ENCODE measurements at places on chromosomes 5 and 9.

- no peak for DNase-seq
Measured at GRCh38 chr9:35646153-35646532, 4.6 kb downstream of the SIT1 start.

- DNase-seq, result peak; percentile 78
Measured at GRCh38 chr9:81499021-81499454, 190.3 kb downstream of the TLE1 start.

DNA sequence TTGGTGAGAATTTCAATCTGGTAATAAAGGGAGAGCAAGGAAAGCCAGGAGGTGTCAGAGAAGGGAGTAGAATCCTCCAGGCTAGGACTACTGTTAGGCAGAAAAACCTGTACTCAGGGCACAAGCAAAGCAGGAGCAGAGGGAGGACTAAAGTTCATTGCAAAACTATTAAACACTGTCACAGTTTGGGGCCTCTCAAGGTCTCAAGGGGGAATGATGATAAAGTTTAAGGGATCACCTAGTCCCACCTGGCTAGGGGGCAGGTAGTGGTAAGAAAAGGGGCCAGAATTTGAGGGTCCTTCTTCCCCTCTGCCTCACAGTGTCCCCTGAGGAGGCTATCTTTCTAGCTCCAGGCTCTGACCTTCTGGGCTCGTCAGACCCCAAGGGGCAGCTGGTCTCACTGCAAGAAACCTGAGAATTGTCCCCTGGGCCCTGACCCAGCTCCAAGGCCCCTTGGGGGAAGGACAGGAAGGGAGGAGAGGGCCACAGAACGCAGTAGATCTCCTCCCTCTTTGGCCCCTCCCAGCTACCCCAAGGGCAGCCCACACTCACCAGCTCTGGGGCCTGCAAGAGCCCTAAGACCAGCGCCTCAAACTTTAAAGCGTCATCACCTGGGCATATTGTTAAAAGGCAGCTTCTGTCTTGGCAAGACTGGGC is 974 bp downstream of the CCDC69 start:
- no peak for DNase-seq

- no peak for DNase-seq
Measured at GRCh38 chr5:135724617-135725016, 109.8 kb upstream of the SLC25A48 start.

GRCh38 chr9:37414503-37414943 is 8.0 kb upstream of the GRHPR start:
- DNase-seq, result no peak

- DNase-seq, result no peak
Measured at GRCh38 chr9:136370687-136371532, 2.6 kb downstream of the CARD9 start.

GRCh38 chr9:68844631-68845612 is 139.9 kb downstream of the PIP5K1B start:
- DNase-seq, result peak; percentile 33

DNA sequence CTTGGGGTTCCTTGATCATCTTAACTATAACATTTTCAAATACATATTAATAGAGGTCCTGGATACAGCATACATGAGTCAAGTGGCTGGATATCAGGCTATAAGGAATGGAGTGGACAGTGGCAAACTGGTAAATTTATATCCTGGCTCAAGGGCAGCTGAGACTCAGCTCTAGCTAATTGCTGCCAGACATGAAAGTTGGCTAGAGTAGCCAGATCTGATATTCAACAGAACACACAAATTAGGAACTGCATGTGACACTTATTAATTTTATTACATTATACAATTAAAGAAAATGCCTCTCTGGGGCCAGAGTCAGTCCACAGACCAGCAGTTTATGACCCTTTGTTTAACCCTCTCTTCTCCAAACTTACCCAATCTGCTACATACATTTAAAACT is 206.5 kb downstream of the KCTD16 start:
- DNase-seq, result no peak

GRCh38 chr5:82538339-82539034 is 260.3 kb upstream of the RPS23 start:
- peak; percentile 84 for DNase-seq

DNA sequence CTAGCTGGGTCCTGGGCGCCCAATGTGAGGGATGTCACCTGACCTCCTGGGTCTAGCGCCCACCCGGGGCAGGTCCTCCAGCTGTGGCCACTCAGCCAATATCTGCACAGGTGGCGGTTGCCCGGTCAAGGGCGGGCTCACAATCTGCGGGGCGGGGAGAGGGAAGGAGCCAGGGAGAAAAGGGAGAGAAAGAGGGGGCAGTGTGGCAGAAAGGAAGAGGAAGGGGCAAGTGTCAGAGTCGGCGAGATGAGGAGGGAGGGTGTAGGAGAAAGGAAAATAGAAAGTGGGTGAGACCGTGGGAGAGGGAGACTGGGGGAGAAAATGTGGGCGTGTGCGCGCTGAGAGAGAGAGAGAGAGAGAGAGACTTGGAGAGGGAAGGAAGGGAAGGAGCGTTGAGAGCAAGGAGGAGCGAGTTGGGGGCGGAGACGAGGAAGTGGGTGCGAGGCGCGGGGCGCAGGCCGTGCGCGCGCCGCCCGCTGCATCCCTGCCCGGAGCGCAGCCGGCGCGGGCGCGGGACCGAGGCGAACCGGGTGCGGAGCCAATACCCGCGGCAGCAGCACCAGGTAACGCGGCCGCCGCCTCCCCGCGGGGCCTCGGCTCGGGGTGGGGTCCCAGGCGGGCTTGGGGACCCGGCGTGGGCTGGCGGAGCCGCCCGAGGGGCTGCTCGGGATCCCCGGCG is at the start of gene HRH2:
TSS of gene HRH2 (plus strand) at position 479 of the 679 bp plus-strand sequence. CDS start 25,163 bp downstream, outside the sequence.
- DNase-seq, result no peak

DNA sequence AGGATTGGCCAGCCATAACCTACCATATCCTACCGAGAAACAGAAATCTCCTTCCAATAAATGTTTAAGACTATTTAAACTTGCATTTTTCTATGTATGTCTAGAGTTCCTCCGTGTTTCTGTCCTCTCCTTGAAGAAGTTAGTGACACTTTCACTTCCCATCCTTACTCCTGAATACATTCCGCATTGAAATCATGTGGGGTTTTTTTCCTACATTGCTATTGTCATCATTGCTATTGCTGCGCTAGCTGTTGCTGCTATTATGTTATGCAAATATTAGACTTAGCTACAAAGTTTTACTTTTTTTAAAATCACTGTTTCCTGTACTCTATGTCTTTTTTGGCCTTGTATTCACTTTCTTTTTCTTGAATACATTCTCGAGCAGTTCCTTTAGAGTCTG is 83.3 kb upstream of the NEK6 start:
- no peak for DNase-seq

- peak; percentile 44 for DNase-seq
Measured at GRCh38 chr5:157554179-157555036, 21.2 kb downstream of the ADAM19 start.

DNA sequence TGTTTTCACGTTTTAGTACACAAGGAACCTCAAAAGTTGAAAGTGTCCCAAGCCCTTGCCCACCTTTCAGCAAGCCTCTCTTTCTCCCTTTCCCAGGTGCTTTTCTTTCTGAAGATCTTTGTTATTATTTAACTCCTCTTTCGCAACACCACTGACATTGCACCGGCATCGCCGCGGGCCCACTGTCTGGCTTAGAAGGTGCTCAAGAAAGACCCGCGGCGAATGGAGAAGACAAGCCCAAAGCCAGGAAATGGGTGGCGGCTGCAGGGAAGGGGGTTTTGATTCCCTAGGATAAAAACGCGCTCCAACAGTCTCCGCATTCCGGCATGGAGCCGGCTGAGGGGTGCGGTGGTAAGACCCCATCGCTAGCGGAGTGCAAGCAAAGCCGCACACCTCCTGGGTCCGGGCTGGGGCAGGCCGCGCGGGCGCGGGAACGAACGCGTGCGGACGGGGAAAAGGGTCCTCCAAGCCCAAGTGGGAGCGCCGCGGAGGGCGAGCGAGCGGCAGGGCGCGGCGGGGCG is 404 bp upstream of the AFAP1L1 start:
- DNase-seq, result no peak

GRCh38 chr9:27440888-27441740 is 83.0 kb upstream of the IFNK start:
- DNase-seq, result no peak

- peak; percentile 50 for DNase-seq
Measured at GRCh38 chr9:70493029-70493428, 78.6 kb upstream of the KLF9 start.

GRCh38 chr5:65801352-65801783 is 79.4 kb downstream of the NLN start:
- peak; percentile 77 for DNase-seq

- no peak for DNase-seq
Measured at GRCh38 chr9:116491659-116492058, 195.4 kb upstream of the TRIM32 start.

- DNase-seq, result peak; percentile 38
Measured at GRCh38 chr9:137456061-137456863, 2.9 kb downstream of the NSMF start.

GRCh38 chr5:148483750-148484149 is 100.0 kb downstream of the FBXO38 start:
- no peak for DNase-seq

DNA sequence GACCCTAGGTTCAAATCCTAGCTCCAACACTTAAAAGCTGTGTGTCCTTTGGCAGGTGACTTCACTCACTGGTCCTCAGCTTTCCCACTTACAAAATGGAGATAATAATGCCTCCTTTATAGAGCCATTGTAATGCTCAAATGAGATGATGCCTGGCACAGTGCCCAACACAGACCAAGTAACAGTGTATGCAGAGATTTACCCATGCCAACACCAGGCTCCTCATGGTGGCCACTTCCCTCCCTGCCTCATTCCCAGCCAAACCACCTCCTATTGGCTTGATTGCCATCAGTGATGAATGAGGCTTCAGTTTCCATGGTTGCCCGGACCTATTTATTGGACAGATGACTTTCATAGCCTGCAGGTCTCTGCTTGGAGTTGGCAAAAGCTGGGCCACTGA is 469.4 kb downstream of the CDK5RAP2 start:
- DNase-seq, result no peak

DNA sequence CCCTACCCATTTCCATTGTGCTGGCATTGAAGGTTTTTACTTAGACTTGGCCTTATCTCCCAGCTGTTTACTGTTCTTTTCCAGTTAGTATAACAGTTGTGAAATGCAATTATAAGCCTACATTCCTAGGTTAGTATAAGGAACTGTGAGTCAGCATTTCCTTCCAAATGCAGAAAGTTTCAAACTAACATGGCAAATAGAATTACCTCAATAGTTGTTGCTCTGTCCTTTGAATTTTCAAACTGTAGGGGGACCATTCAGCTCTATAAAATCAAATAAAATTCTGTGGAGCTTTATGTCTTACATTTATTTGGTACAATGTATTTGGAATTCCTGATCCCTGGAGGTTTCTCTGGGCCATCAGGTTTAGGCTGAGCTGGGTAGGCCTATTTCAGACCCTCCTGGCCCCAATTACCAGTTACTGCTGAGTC is 47.2 kb downstream of the ARHGEF28 start:
- DNase-seq, result peak; percentile 94

GRCh38 chr9:100217536-100217935 is 118.5 kb downstream of the INVS start:
- no peak for DNase-seq

DNA sequence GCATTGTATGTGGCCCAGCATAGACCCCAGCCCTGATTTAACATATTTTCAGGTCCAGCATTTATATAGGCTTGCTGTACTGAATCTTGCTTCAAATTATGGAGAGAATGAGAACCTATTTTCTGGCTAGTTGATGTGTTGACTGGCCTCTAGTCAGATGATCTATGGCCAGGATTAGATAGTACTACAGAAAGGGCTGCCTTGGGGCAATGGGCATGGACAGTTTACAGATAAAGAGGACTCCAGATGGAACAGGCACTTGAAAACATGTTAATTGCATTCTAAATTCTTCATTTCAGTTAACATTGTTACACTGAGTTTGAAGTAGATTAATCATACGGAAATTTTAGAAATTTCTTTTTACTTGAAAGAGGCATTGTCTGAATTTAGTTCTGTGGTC is 61.5 kb downstream of the RAB14 start:
- no peak for DNase-seq

- DNase-seq, result peak; percentile 92
Measured at GRCh38 chr5:140311011-140311467, 8.1 kb upstream of the PFDN1 start.

DNA sequence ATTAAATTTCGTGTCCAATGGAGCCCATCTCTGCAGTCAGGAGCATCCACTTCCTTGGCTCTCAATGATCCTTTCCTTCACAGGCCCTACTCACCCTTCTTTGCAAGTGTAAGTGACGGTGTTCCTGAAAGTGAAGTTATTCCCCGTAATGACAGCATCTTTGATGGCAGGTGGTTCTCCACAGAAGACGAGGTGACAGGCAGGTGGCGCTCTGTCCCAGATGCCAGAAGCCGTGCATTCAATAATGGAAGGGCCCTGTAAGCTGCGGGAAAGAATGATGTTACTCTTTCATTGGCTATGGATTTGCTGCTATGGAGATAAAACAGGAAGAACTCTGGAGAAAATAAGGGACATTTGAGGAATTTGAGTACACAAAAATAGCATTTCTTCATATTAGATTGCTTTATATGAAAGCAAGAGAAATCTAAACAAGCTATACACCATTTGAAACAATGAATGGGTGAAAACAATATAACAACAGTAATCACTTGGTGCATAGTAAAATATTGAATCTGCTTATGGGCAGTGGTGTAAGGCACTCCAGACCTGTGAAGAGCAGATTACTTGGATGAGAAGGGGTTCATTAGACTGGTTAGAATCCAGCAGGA is 89.9 kb upstream of the TXNDC8 start:
- peak; percentile 62 for DNase-seq

DNA sequence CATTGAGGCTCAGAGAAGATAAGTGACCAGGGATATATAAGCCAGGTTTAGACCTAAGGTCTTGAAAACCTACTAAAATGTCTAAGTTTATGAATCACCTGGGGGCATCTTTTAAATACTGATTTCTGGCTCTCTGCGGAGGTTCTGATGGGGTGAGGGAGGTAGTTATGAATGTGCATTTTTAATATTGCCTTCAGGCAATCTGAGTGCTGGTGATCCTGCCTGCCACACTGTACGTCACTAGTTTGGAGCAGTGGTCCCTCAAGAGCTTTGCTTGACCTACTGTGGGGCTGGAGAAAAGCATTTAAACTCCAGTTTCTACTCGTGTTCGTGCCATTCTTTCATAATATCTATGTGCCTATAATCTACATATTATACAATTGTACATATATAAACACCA is 36.1 kb downstream of the KLF4 start:
- DNase-seq, result no peak

GRCh38 chr9:87770616-87771315 is 44.8 kb downstream of the CTSL start:
- DNase-seq, result no peak

DNA sequence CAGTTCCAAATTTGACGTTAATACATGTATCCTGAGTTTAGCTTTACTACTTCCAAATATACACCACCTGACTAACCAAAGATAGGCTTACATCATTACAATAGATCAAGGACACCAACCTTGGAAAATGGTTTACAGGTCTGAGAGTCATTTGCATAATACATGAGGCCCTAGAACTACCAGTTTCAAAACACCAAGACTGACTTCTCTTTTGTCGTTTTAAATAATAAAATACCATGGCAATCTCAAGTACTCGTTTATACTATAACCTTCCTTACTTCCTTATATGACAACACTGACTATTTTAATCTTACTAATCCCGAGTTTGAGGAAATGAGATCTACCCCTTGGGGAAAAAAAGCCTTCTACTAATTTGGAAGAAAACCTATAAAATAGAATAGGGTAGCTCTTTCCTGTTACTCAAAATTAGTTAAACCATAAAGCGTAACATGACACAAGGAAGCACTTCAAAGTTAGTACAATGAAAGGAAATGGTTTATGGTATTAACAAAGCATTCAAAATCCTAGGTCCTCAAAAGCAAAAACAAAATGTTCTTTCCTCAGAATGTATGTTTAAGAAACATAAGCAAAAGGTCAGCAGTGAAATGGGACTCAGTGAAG is 42.1 kb downstream of the UBQLN1 start:
- DNase-seq, result no peak
